SK-N-SH treated with all-trans-retinoic acid at 6 μM for 48 hours (cell line): ENCODE measurements at places on chromosomes 2 and 18.
A peak's percentile ranks its signal among the peaks of the same experiment; 100 is the strongest.

DNA sequence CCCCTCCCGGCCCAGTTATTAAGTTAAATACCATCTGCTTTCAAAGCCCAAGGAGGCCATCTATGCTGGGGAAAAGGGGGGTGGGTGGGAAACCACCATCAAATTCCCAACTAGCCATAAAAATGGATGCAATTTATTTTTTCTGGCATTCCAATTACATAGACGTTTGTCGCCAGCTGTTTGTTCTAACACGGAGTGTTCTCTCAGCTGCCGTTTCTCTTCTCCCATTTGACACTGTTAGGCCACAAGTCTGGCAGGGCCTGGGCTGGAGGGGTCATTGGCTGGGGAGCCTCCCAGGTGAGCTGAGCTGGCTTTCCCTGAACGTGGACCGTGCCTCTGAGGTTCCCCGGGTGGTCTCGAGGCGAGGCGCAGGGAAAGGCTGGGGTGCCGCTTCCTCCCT is 16.6 kb downstream of the ATOH8 start:
- no peak for ATAC-seq

GRCh38 chr18:43559507-43559906 is 282.2 kb upstream of the SYT4 start:
- no peak for ATAC-seq

DNA sequence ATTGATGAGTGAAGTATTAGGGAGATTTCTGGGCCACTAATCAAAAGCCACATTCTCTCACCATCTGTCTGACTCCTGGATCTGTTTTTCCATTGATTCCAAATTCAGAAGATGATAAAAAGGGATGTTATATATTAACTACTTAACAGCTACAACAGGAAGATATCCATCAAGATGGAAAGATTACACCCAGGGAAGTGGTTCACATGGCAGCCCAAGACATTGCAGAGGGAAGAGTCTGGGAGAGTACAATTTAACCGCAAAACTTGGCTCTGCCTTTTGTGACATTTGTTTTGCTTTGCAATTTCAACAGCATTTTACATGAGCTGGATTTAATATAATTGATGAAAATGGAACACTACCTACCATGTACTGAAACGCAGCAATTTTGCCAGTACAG is 22.5 kb upstream of the TCF4 start:
- ATAC-seq, result no peak

DNA sequence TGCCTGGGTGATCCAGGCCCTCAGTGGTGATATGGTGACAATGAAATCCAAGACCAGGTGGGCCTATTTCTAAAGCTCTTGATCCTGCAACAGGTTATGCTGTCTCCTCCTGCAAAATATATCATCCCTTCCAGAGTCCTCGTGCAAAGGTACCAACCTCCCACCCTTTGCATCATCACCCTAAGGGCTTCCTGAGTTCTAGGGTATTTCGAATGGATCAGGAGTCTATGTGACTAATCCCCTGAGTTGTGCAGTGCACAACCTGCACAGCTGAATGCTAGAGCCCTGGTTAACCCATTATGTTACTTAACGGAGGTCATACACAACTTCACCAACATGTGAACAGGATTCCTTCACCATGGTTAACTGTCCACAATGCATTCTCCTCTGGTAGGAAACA is 13.4 kb upstream of the NPAS2 start:
- ATAC-seq, result no peak

GRCh38 chr2:217822296-217823252 is 180.2 kb downstream of the TNS1 start:
- ATAC-seq, result peak; percentile 53

GRCh38 chr18:38751898-38752297 is 1186.3 kb upstream of the CELF4 start:
- no peak for ATAC-seq

- ATAC-seq, result no peak
Observed at GRCh38 chr2:209834767-209835166, 63.1 kb downstream of the UNC80 start.
